Activated CD8-positive, alpha-beta memory T cell treated with anti-CD3 and anti-CD28 coated beads for 1 hour (primary cell): ENCODE measurements at places on chromosomes 16 and 17.

- no peak for DNase-seq
Observed at GRCh38 chr17:50127697-50128361, 2.1 kb downstream of the SAMD14 start.

DNA sequence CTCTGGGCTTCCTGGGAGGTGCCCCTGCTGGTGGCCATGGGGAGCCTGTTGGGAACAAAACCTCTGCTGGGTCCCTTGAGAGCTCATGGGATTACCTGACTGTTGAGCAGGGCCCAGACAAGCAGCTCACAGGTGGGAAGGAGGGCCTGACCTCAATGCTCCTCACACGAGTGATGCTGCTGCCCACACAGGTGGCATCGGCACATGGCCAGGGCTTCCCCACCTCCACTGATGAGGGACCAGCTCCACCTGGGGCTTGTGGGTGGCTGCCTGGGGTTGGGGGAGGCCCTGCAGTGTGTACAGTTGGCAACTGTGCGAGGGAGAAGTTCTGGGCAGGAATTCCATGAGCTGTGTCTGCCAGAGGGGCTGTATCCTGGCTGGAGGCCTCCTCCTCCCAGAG lies 87.8 kb upstream of the NLRP1 start:
- no peak for DNase-seq

DNA sequence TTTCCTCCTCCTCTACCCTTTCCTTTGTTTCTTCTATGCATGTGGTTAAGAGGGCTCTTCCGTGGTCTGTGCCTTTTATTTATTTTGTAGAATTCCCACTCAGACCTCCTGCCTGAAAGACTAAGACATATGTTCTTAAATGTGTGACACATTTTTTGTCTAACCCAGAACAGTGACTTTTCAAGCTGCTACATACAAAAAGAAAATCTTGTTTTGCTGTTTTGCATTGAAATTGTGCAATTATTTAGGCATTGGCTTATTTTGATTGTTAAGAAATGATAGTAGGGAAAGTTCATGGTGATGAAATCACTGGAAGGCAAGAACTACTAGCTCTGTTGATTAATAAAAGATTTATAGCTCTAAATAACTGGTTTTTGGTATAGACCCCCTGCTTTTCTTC lies 76.8 kb downstream of the TUBD1 start:
- DNase-seq = no peak

DNA sequence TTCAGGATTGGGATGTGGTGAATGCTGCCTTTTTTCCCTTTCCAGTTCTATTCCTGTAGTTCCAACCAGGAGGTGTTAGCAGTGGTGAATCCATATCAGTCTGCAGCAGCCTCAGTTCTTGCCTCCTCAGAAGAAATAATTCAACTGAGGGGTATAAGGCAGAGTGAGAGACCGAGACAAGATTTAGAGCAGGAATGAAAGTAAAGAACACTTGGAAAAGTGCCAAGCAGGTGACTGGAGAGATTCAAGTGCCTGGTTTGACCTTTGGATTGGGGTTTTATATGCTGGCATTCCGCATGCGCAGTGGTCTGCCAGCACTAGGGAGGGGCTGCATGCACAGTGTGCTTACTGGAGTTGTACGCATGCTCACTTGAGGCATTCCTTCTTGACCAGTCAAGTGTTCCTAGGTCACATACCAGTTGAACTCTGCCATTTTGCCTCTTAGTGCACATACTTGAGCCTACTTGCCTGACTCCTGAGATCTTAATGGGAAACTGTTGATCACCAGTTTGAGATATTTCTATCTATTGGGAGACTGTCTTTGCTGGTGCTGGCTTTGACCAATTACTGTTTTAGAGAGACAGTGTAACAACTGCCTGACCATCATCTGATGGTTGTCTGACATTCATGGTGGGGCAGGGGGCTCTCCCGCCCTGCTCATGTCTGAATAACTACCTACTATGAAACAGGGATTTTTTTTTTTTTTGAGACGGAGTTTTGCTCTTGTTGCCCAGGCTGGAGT lies 680 bp upstream of the CCL15 start:
- no peak for DNase-seq

DNA sequence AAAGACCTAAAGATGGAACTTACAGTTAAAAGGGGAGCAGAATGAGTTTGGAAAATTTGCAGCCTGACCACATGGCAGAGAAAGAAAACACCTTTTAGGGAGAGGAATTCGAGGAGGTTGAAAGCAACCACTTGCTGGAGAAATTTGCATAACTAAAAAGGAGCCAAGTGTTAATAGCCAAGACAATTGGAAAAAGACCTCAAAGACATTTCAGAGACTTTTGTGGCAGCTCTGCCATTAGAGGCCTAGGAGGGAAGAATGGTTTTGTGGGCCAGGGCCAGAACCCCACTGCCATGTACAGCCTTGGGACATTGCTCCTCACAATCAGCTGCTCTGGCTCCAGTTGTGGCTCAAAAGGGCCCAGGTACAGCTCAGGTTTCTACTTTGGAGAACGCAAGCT lies 338.5 kb downstream of the UTP18 start:
- no peak for DNase-seq

DNA sequence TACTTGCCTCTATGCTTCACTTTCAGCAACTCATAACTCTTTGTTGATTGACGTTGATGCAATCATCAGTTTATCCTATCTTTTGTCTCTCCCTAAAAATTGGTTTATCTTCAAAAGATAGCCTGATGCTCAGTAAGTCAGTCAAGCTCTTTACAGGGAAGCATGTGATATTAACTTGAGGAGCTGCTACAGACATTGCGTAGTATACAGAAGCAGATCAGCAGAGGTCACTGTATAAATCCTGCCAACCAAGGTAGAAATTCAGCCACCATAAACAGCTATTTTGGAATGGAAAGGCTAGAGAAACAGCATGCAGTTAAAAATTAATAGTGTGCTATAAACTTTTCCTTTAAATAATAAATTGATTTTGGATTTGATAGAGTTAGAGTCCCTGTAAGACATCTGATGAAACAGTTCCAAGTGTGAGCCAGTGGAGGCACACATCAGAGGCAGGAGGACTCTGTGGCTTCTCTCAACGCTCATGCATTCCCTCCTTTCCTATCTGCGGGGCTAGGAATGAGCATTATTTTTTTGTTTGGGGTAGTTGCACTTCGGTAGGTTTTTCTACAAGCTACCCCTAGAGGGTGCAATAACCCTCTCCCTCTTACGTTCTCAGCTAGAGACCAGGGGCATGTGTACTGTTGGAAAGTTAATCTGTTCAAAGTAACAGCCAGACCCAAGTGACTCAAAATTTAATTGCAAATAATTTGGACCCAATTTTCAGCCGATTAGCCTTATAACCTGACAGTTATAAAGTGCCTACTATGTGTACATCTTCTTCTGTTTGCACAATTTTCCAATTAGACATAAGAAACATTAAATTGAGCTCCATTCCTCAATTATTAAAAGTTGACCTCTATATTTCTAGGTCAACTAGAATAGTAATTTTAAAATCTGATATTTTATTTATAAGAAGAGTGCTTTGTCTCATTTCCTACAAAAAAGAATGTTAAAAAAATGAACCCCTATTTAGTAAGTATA lies 647.7 kb upstream of the SOX9 start:
- no peak for DNase-seq

- DNase-seq = no peak
Observed at GRCh38 chr16:85335584-85336491, 223.6 kb upstream of the CIBAR2 start.

DNA sequence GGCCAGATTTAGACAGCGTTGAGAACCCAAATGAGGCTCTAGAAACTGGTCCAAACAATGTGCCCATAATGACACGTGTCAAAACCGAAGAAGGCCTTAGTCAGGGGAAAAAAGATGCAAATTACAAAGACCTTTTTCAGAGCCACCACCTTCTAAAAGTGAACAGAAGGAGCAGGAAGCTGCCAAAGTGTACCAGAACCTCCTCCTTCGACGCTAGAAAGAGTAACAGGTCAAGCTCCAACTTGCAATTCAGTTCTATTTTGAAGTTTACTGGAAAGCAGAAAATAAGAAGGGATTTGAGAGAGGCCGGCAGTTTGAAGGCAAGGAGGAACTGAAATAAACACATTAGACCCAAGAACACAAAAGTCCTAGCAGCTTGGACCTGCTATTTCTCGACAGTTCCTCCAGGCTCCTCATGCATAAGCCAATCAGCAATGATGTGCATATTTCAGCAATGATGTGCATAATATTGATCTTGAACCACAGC lies 61.8 kb downstream of the XYLT1 start:
- no peak for DNase-seq

GRCh38 chr16:4373909-4374742 lies 2.5 kb downstream of the VASN start:
- no peak for DNase-seq

GRCh38 chr17:79156463-79157095 lies 82.0 kb downstream of the ENGASE start:
- DNase-seq = no peak

DNA sequence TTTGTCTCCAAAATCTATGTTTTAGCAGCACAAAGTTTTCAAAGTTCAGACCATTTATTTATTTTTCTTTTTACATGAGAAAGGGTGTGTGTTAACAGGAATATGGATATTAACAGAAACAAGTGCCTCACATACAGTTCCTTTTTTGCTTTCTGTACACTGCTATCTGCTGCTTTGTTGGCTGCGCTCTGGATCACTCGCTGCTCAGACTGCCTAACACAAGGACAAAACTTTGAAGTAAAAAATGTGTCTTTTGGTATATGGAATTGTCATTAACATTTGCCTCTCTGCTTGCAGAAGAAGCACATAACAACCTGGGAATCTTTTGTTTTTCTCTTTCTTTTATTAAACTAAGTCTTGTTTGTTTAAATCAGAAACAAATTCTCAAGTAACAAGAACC lies 262.8 kb downstream of the ZFHX3 start:
- DNase-seq = no peak

DNA sequence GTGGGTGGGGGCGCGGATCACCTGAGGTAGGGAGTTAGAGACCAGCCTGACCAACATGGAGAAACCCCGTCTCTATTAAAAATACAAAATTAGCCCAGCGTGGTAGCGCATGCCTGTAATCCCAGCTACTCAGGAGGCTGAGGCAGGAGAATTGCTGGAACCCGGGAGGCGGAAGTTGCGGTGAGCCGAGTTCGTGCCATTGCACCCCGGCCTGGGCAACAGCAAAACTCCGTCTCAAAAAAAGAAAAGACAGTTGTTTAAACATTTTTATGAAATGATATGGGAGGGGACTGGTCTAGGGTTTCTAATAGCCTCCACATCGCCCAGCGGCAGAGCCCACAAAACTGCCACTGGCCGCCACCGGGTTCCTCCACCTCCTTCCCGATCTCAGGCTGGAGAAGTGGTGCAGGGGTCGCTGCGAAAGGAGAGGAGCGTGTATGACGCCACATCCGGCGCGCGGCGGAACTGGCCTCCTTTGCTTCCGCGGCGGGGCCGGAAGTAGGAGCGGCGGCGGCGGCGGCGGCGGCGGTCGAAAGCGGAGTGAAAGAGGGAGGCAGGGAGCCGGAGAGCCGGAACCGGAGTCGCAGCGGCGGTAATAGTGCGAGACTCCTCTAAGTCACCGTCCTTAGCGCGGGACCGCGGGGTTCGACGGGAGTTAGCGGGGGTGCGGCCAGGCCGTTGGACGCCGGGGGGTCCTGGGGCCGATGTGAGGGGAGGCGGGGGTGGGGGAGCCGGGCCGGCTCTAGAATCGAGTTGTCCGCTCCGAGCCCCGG lies at the start of gene PPP4C:
Gene PPP4C, plus strand, starts transcription at position 492 of the 773 bp plus-strand sequence. CDS start 384 bp downstream, outside the sequence.
- DNase-seq = peak; percentile 66

DNA sequence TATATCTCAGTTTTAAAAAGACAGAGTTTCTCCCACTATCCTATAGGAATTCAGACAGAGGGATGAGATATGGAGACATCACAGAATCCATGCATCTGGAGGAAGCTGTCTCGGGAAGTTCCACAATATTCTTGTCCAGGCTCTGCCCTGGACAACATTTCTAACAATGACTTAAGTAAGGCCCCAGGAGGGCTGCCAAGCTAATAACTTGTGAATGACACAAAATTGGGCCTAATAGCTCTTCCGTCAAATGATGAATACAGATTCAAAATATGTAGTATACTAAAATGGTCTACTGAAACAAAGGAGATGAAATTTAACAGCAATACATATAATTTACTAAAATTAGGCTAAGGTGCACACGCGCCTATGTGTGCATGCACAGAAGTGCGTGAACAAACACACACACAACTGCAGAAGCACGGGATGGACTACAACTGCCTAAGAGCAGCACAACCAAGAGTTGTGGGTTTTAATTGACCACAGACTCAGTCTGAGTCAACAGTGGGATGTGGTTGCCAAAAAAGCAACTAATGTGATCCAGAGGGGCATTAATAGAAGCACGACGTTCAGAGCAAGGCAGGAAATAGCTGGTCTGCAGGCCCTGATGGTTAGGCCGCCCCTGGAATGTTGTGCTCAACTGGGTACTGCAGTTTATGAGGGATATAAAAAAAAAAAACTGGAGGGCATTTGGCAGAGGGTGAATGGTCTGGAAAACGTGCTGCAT lies 26.3 kb upstream of the HS3ST2 start:
- no peak for DNase-seq

GRCh38 chr16:159136-159849 lies 6.5 kb upstream of the HBM start:
- no peak for DNase-seq

GRCh38 chr16:347203-347602 lies 5.3 kb downstream of the AXIN1 start:
- DNase-seq = no peak

DNA sequence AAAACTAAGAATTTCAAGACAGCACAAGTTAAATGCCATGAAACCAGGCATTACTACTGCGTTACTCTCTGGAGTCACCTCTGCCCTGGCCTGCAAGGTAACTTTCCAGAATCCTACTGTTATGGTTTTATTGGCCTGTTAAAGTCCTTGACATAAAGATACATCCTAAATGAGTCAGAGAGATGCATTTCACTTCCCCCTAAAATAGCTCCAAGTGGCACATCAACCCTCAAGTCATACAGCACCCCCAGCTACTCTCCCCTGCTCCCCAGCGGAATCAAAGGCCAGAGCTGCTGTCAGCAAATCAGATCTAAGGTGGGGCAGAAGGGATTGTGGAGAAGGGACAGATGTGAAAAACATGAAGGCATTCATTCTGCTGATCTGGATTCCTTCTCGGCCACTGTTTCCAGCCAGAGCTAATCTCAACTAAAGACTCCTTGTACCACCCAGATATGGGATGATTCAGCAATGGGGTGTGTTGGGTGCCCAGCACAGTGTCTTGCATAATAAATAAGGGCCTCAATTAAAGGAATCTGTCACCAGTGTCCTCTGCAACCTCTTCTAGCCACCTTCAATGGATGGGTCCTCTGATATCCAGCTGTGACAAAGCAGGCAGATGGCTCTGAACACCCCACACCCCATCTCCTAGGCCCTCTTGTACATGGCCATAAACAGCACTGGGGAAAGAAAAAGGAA lies 8.5 kb upstream of the CCL1 start:
- DNase-seq = no peak

- no peak for DNase-seq
Observed at GRCh38 chr17:49574945-49575678, 559 bp upstream of the NXPH3 start.
